ENCODE measurements at places on chromosomes 2 and 18. TPM values are rescaled to one million over a fixed set of nuclear protein-coding genes. Genes with fewer than 3 reads are reported as not detected.
A peak's percentile ranks its signal among the peaks of the same experiment; 100 is the strongest.

GRCh38 chr2:240635121-240635997 is 10.1 kb downstream of the GPR35 start:
- no peak overlapping the region for H3K4me3 ChIP-seq
- no peak overlapping the region for H3K27ac ChIP-seq
- peaks cover 4% of the 10 kb centered on the region for H3K27me3 ChIP-seq
- DNase-seq = no peak

GRCh38 chr2:74877376-74877775 is 43.4 kb downstream of the HK2 start:
- no peaks in the 10 kb centered on the region for H3K4me1 ChIP-seq
- no peak for DNase-seq
- no peak overlapping the region for H3K4me3 ChIP-seq
- H3K27ac ChIP-seq = no peak overlapping the region
- H3K36me3 ChIP-seq = peaks cover 33% of the 10 kb centered on the region

- peaks cover 38% of the 10 kb centered on the region for H3K4me1 ChIP-seq
- no peak for DNase-seq
- H3K4me3 ChIP-seq = no peak overlapping the region
- no peaks in the 10 kb centered on the region for H3K27me3 ChIP-seq
- H3K27ac ChIP-seq = no peak overlapping the region
- H3K36me3 ChIP-seq = no peaks in the 10 kb centered on the region
These were observed 13.7 kb downstream of the TET3 start for GRCh38 chr2:73998451-73998850.

Gene ALPP
- not detected for total RNA-seq

Gene FIGN
- 16.5 TPM for total RNA-seq

GRCh38 chr2:54558188-54559005 is 102.3 kb downstream of the SPTBN1 start:
- DNase-seq = peak; percentile 53
- H3K4me3 ChIP-seq = peak overlapping the region; percentile 41
- peaks cover 98% of the 10 kb centered on the region for H3K4me1 ChIP-seq
- H3K27ac ChIP-seq = peak overlapping the region; percentile 81
- H3K36me3 ChIP-seq = no peaks in the 10 kb centered on the region

- DNase-seq = no peak
- H3K4me1 ChIP-seq = no peaks in the 10 kb centered on the region
- no peak overlapping the region for H3K27ac ChIP-seq
- H3K4me3 ChIP-seq = no peak overlapping the region
These were observed 172.3 kb downstream of the ALPK2 start for GRCh38 chr18:58456625-58457024.

DNA sequence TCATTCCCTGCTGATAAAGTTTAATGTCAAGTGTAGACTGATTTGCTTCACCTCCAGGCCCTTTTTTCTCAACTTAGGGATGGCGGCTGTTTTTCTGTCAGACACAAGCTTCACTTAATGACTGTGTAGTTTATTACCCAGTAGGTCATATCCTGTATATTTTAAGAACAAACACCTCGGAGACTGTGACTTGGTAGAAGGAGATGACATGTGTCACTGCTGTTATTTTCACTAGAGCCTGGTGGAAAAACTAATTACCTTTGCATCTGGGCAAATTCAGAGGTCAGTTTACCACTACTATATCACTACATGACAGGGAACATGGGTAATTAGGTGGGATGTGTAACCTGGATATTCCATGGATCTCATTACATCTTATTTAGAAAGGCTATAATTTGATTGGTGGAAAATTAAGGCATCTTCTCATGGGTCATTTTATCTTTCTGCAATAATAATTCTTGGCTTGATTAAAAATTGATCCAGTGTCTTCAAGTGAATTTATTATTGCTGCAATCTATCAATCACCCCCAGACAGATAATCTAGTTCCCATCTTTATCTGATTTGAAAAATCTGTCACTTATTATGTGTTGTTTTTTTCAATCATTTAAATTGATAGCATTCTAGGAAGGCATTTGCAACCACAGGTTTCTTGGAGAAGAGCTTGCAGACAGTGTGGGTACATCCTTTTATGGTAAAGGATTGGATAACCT is 353.8 kb upstream of the SPRED2 start:
- H3K27me3 ChIP-seq = no peaks in the 10 kb centered on the region
- DNase-seq = no peak
- H3K36me3 ChIP-seq = no peaks in the 10 kb centered on the region
- H3K4me3 ChIP-seq = no peak overlapping the region
- no peak overlapping the region for H3K27ac ChIP-seq

Gene DUSP19
- total RNA-seq = 10.6 TPM

- no peak overlapping the region for H3K4me3 ChIP-seq
- no peak for DNase-seq
- no peaks in the 10 kb centered on the region for H3K27me3 ChIP-seq
- peaks cover 7% of the 10 kb centered on the region for H3K4me1 ChIP-seq
These were observed 159.7 kb upstream of the SLC1A4 start for GRCh38 chr2:64829525-64829924.

- no peaks in the 10 kb centered on the region for H3K27me3 ChIP-seq
- H3K36me3 ChIP-seq = no peaks in the 10 kb centered on the region
- H3K4me1 ChIP-seq = peaks cover 2% of the 10 kb centered on the region
- H3K27ac ChIP-seq = no peak overlapping the region
- no peak overlapping the region for H3K4me3 ChIP-seq
These were observed 130.8 kb upstream of the NT5C1B start for GRCh38 chr2:18719978-18720775.

- peaks cover 9% of the 10 kb centered on the region for H3K4me1 ChIP-seq
- no peak overlapping the region for H3K27ac ChIP-seq
- H3K4me3 ChIP-seq = no peak overlapping the region
- DNase-seq = no peak
These were observed 79.0 kb downstream of the ASXL2 start for GRCh38 chr2:25799301-25799700.

DNA sequence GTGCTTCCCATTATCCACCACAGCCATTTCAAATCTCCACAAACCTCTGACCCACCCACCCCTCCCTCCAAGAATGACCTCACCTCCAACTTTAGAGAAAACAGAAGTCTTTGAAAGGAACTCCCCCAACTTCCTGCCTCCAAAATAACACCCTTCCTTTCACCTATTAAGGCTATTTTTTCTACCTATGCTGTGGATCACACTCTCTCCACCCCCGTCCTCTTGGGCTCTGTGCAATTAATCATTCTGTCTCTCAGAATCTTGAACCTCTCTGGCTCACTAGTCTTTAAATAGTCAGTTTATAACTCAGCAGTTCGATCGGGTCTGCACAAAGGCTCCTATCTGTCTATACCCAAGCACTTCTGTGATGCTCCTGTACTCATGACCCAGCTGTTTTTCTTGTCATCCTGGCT is 37.3 kb upstream of the XPO1 start:
- no peaks in the 10 kb centered on the region for H3K27me3 ChIP-seq
- no peaks in the 10 kb centered on the region for H3K36me3 ChIP-seq
- no peak overlapping the region for H3K4me3 ChIP-seq
- peaks cover 8% of the 10 kb centered on the region for H3K4me1 ChIP-seq
- no peak overlapping the region for H3K27ac ChIP-seq
- DNase-seq = no peak

- no peak overlapping the region for H3K27ac ChIP-seq
These were observed 122.8 kb upstream of the HS6ST1 start for GRCh38 chr2:128441341-128442052.

Gene TCF23
- 0.09 TPM for total RNA-seq

DNA sequence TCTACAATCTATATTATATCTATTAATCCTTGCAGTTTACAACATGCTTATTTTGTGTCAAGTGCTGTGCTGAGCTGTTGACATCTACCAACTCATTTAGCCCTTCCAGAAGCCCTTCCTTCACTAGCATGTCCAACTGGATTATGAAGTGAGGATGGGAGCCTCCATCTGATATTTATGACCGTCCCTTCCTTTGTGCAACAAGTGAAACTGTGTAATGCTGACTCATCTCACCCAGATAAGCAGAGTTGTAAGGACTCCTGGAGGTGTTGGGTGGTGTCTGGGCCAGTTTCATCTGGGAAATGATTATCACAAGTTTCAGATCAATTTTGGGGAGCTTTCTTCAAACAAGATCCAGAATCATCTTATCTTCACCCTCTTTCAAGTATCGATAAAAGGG is 156.6 kb upstream of the ETAA1 start:
- DNase-seq = no peak
- no peak overlapping the region for H3K27ac ChIP-seq

Gene ARHGAP25
- total RNA-seq = 7.1 TPM

DNA sequence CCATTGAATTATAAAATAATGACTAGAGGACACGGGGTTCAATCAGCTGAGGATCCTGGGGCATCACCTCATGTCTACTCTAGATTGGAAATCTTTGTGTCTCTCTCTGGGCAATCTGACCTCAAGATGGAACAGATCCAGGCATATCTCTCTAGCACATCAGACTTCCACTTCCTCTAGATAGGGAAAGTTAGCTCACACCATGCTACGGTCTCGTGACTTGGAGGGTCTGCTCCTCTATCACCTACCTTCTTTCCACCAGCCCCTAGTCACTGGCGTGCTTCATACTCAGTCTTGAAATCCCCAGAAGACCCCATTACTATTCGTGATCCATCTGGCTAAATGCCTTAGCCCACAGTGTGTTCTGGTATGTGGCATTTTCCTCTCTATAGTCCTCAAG is 148.8 kb downstream of the ANKRD44 start:
- no peak for DNase-seq
- H3K27me3 ChIP-seq = no peaks in the 10 kb centered on the region
- no peaks in the 10 kb centered on the region for H3K4me1 ChIP-seq
- no peak overlapping the region for H3K27ac ChIP-seq

Gene CIB4
- not detected for total RNA-seq

Gene FOXD4L1
- total RNA-seq = not detected

Gene REG3A
- total RNA-seq = not detected

Gene TRIM43
- not detected for total RNA-seq

DNA sequence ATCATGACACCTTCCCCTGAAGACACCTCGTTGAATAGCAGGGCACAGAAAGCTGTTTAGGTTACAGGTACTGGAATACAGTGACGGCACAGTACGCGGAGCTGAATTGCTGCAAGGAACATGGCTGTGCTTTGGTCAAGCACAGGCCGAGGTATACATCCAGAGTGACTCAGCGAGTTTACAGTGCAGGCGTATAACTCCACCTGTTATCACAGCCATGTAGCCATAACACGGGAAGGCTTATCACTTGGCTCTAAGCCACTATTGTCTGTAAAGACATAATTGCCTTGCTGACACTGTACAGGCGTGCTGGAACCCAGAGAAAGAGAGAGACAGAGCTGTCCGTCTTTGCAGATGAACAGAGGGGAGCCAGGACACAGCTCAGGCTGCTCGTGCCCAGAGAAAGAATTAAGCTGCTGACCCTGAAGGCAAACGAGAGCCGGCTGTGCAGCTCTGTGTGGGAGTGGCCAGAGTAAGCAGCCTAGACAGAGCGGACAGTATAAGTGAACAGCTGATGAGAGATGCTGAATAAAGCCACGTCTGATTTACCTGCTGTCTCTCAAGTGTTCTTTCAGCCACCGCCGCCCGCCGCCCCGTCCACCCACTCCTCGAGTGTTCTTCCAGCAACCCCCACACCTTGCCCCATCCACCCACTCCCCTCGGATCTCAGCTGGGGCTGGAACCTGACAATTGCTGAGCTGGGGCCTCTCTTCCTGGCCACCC is 87.3 kb upstream of the PPP1CB start:
- H3K36me3 ChIP-seq = no peaks in the 10 kb centered on the region
- peaks cover 53% of the 10 kb centered on the region for H3K4me1 ChIP-seq
- peak overlapping the region; percentile 39 for H3K27ac ChIP-seq

DNA sequence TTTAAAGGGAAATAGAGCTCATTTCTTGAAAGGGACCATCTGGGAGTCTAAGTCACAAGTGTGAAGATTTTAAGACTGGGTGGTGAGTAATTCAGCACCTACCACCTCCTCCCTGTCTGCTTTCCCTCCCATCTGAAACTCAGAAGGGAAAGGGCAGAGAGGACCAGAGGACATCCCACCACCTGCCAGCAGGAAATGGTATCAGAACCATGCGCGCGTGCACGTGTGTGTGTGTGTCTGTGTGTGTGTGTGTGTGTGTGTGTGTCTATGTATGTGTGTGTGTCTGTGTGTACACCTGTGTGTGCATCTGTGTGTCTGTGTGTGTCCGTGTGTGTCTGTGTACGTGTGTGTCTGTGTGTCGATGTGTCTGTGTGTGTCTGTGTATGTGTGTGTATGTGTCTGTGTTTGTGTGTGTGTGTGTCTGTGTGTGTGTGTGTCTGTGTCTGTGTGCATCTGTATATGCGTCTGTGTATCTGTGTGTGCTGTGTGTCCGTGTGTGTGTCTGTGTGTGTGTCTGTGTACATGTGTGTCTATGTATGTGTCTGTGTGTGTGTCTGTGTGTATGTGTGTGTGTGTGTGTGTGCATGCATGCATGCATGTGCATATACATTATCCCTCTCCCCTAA is 76.8 kb downstream of the ZFP36L2 start:
- no peak overlapping the region for H3K27ac ChIP-seq
- no peak overlapping the region for H3K4me3 ChIP-seq
- DNase-seq = no peak
- H3K27me3 ChIP-seq = no peaks in the 10 kb centered on the region

Gene PRKAG3
- total RNA-seq = not detected

GRCh38 chr2:203037026-203037425 is 22.4 kb downstream of the NBEAL1 start:
- H3K4me3 ChIP-seq = no peak overlapping the region
- no peaks in the 10 kb centered on the region for H3K27me3 ChIP-seq
- peak overlapping the region; percentile 45 for H3K27ac ChIP-seq

DNA sequence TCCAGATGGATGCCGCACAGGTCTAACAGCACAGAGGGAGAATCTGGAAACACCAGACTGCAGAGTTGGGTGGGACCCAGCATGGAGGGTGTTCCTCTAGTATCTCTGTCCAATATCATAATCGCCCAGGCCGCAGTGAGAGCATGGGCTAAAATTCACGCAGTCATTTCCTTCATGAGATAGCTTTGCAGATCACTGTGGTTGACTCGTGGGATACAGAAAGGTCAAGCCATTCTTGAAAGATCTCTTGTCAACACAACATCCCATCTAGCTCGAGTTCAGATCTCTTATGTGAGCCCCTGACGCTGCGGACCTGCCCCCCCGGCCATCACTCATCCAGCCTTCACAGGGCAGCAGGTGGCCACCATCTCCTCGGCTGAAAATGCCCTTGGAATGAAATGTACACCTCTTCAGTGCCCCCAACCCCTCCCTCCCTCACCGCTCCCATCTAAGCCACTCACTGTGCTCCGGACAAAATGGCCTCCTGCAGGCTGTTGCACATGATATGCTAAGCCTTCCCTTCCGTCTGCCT is 45.9 kb downstream of the FOSL2 start:
- H3K27me3 ChIP-seq = no peaks in the 10 kb centered on the region
- H3K27ac ChIP-seq = no peak overlapping the region
- no peak overlapping the region for H3K4me3 ChIP-seq
- DNase-seq = no peak
- H3K4me1 ChIP-seq = no peaks in the 10 kb centered on the region

Gene ZBTB7C
- 1.5 TPM for total RNA-seq

Gene C2orf66
- total RNA-seq = not detected

GRCh38 chr2:28367667-28368356 is 24.8 kb upstream of the FOSL2 start:
- no peaks in the 10 kb centered on the region for H3K36me3 ChIP-seq
- DNase-seq = no peak
- peaks cover 22% of the 10 kb centered on the region for H3K4me1 ChIP-seq
- H3K27ac ChIP-seq = no peak overlapping the region
- no peak overlapping the region for H3K4me3 ChIP-seq

Gene SLC16A14
- 4.1 TPM for total RNA-seq

Gene CHN1
- total RNA-seq = 18.5 TPM

Gene ASB18
- total RNA-seq = 47.1 TPM
